ENCODE measurements at places on chromosomes 4 and X.

GRCh38 chr4:87097075-87097474, 123.3 kb downstream of the KLHL8 start:
- no peak for DNase-seq

- no peak for DNase-seq
Measured at GRCh38 chrX:114028907-114029662, 554.8 kb upstream of the HTR2C start.

DNA sequence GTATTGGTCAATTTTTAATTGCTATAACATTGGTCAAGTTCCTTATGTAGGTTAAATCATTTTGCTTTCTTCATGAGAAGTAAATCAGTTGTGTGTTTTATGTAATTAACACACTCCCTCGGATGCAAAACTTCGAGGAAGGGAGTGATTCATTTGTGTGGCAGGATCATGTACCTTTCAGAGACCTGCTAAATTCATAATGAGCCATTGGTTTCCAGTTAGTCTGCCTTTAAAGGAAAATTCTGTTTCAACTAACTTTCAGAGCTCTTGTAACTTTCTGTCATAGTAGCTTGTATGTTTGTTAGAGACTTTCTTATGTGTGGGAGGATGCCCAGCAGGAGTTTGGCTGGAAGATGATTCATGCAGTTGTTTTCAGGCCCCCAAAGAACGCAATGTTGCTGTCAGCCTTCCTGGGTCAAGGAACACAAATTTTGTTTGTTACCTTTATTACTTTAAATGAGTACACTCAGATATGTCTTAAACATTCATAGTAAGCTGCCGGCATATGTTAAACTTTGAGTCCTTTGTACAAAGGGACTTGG, 72.1 kb downstream of the GPR101 start:
- no peak for DNase-seq

- no peak for DNase-seq
Measured at GRCh38 chr4:165779950-165780670, 92.9 kb upstream of the TLL1 start.

DNA sequence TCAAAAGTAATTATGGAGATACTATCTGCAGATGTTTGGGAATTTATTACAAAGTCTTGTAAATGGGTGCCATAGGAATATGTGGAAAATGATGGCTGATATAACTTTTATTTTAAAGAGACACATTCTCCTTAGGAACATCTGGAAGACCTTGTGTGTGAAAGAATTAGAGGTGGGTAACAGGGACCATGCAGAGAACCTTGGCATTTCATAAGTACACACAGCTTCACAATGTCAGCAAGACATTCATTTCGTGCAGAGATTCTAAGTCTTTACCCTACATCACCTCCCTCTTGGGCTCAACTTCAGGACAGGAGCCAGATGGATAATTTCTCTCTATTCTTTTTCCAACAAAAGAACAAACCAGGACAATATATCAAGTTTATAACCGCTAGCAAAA, 458.1 kb upstream of the INTU start:
- DNase-seq = no peak

DNA sequence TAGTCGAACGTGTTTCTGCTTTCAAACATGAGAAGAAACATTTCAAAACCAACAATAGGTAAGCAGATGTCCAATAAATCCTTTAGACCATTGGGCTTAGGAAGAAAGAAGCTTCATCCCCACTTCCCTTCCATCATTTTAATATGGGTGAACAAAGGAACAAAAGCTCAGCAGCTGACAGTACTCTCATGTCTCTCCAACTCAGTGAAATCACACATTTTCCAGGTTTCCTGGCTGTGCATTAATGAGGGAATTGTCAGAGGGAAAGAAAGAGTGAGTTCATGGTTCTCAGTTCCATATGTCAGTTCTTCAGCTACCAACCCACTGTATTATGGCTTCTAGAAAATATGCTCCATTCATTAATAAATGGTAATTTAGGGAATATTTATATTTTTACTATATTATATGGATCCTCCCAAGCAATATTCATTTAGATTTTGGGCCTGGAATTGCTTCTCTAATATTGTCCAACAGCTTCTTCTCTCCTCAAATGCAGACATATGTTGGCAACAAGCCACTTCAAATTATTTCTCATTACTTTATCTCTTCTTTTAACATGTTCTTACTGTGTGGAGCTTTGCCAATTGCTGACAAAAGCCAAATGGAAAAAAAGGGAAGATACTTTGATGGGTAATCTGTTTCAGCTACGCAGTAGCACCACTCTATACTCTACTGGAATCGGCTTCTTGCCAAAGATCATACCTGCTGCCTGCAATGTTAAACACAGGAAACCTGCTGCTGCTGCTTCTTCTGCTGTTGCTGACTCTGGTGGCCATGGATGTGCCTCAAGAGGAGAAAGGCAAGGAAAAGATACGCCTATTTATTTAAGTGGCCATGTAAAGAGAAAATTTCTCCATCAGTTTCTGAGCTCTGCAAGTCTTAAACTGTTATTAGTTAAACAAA, 1757.6 kb downstream of the ARAP2 start:
- no peak for DNase-seq

DNA sequence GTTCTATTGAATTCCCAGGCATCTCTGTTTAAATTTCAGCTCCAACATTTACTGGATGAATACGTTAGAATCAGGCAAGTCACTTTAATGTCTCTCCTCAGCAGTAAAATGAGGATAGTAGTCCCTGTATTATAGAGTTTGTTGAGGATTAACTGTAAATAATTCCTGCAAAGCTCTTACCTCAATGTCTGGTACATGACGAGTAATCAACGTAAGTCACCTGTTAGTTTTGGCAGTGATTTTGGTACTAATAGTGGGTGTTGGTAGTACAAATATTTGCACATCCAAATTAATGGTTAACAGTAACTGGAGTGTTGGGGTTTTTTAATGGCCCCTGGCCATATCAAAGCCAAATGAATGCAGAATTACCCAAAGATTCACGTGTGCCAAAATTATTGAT, 189.8 kb upstream of the GALNT7 start:
- no peak for DNase-seq

- no peak for DNase-seq
Measured at GRCh38 chr4:47235721-47236120, 204.4 kb downstream of the GABRB1 start.

GRCh38 chr4:113657586-113658233, 103.8 kb downstream of the CAMK2D start:
- no peak for DNase-seq

- no peak for DNase-seq
Measured at GRCh38 chr4:75880278-75880677, 22.0 kb downstream of the PPEF2 start.

GRCh38 chrX:7263961-7264360, 116.0 kb upstream of the PUDP start:
- DNase-seq = no peak

DNA sequence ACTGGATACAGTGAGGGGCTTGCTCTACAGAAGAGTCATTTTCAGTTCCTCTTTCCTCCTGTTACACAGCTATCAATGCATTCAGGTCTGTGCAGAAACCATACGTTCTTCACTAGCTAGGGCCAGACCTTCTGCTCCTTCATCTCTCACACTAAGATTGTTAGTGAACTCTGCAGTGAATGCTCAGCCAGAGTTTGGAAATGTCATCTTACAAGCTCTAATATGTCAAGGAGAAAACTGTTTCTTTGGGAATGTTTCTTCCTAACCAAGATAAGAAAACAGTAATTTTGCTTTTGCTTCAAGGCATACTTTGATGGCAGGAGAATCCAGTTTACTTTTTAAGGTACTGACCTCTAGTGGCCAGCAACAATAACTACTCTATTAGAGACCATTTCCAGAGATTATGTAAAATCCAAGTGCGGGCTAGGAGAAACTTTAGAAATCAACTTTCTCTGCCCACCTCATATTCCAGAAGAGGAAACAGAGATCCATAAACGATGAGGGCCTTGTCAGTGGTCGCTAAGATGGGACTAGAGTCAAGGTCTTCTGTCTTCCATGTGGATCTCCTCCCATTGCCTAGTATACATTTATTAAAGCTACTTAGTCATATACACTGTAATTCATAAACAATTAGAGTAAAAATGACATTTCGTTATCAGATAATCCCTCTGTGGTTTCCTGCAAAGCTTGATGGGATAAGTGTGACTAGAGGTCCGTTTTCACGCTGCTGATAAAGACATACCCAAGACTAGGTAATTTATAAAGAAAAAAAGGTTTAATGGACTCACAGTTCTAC, 12.1 kb upstream of the CC2D2A start:
- DNase-seq = no peak

GRCh38 chrX:85544609-85545008, 165.1 kb upstream of the POF1B start:
- DNase-seq = no peak

Measured in left forelimb (tissue), 1 donor.